ENCODE measurements at places on chromosomes 11 and 22. TPM values are rescaled to one million over a fixed set of nuclear protein-coding genes. Genes with fewer than 3 reads are reported as not detected.

Gene SCGB1D2
- polyA plus RNA-seq = not detected

Gene OSM
- polyA plus RNA-seq = 1.3 TPM

Gene TMEM45B
- 2.5 TPM for polyA plus RNA-seq

Gene ADAMTS8
- 5.1 TPM for polyA plus RNA-seq

Gene MS4A8
- 18.1 TPM for polyA plus RNA-seq

Gene LRRC4C
- polyA plus RNA-seq = 5.1 TPM

Gene GRK3
- polyA plus RNA-seq = 18.4 TPM

Gene RFPL1
- polyA plus RNA-seq = 0.20 TPM

Gene MPZL2
- 89.4 TPM for polyA plus RNA-seq

Gene APOA4
- polyA plus RNA-seq = not detected

Gene STT3A
- 210 TPM for polyA plus RNA-seq

Gene ELFN2
- 2.5 TPM for polyA plus RNA-seq

Gene APOBEC3F
- 11.2 TPM for polyA plus RNA-seq

Gene PATL1
- polyA plus RNA-seq = 45.0 TPM

- no peak for DNase-seq
Observed at GRCh38 chr22:35394011-35394312, 6.0 kb upstream of the MCM5 start.

GRCh38 chr11:130325691-130326090 lies 11.0 kb upstream of the ZBTB44 start:
- no peak for DNase-seq

DNA sequence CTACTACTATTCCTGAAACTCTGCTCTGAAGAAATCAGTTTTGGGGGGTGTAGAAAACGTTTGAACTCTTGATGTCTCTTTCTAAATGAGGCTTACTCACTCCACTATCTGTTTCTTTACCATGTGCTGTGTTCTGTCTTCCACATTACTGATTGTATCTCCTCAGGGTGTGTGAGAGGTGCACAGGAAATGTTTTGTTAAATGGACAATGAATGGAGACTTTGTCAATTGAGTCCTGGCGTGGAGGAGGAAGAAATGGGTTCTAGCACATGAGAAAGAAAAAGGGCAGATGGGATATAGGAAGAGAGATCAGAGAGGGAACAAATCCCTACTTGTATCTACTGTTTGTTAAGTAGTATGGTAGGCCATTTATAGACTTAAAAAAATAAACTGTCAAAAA lies 577.1 kb upstream of the CCDC90B start:
- DNase-seq = no peak

GRCh38 chr11:120273432-120273831 lies 33.5 kb downstream of the POU2F3 start:
- DNase-seq = no peak

GRCh38 chr11:8269636-8270035 lies 6.0 kb upstream of the LMO1 start:
- DNase-seq = no peak

GRCh38 chr11:66974724-66975404 lies at the start of gene C11orf86:
TSS of gene C11orf86 (plus strand) at chr11:66975304. CDS start at chr11:66975363, 59 bp downstream.
- DNase-seq = no peak

DNA sequence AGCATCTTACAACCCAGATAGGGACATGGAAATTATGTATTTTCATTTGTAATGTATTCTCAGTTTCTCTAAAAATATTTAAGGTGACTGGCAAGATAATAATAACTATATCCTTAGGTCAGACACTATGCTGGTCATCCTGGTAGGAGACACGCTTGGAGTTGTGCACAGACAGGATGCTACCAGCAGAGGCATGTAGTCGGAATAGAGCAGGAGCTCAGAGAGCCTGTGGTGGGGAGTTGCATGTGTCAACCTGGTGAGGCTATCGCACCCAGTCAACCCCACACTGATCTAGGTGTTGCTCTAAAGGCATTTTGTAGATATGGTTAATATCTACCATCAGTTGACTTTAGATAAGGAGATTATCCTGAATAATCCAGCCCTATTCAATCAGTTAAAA lies 318.5 kb downstream of the MIAT start:
- no peak for DNase-seq

DNA sequence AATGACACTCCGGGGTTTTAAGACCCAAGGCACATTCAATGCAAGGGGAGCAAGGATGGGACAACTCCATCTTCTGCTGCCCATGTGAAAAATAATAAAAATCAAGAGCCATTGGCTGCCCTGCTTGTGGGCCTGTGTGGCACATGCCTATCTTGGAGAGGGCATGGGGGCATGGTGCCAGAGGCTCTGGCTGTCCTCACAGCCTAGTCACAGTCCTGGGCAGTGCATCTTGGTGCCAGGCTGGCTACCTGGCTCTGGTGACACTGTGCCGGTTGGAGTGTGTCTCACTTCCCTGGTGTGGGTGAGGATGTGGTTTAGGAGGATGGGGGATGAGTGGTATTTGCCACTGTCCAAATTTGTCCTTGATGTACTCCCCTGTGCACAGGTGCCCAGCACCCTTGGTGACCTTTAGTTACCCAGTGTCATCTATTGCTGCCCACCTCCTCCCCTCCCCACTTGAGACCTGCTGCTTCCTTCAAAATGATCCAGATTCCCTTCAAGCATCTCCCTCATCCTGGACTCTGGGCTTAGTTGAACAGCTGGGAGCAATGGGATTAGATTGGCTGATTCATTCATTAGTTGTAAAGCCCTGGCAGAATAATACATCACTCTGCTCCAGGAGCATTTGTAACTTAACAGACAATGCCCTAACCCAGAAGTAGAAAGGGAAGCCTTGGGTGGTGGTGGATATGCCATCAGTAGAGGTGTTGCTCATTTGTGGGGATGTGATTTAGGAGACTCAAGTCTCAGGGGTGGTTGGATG lies 4.6 kb downstream of the TMEM86A start:
- no peak for DNase-seq

GRCh38 chr22:46934746-46935491 lies 172.5 kb downstream of the TBC1D22A start:
- DNase-seq = no peak

- no peak for DNase-seq
Observed at GRCh38 chr11:110428956-110429730, 605 bp upstream of the FDX1 start.

GRCh38 chr11:46601129-46601528 lies 7.3 kb upstream of the AMBRA1 start:
- DNase-seq = no peak

DNA sequence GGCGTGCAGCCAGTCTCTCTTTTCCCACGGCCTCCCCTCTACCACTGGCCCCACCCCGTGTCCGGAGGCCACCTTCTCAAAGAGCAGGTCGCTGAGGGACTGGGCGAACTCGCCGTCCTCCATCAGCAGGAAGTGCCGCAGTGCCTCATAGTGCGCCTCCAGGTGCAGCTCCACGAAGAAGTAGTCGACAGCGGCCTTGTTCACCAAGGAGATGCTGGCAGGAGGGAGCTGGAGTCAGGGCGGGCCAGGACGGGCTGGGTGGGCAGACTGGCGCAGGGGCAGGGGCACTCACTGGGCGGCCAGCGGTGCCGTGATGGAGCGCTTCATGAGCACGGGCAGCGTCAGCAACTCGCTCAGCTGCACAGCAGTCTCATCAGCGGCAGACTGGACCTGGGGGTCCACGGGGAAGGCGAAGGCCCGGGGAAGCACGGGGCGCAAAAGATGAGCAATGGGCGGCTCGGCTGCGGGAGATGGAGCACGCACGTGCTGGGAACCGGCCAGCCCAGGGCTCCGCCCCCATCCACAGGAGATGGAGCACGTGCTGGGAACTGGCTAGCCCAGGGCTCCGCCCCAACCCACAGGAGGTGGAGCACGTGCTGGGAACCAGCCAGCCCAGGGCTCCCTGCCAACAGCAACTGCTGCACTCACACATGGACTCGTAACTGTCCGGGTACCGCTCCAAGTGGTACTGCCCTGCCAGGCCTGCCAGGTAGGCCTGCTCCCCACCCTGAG lies 18.4 kb downstream of the SELENOO start:
- peak; percentile 90 for DNase-seq

- DNase-seq = no peak
Observed at GRCh38 chr22:47801541-47802245, 1039.2 kb downstream of the TBC1D22A start.

- DNase-seq = peak; percentile 83
Observed at GRCh38 chr11:66289548-66290329, 796 bp upstream of the YIF1A start.

- no peak for DNase-seq
Observed at GRCh38 chr11:65639623-65640482, 2.0 kb downstream of the SIPA1 start.

DNA sequence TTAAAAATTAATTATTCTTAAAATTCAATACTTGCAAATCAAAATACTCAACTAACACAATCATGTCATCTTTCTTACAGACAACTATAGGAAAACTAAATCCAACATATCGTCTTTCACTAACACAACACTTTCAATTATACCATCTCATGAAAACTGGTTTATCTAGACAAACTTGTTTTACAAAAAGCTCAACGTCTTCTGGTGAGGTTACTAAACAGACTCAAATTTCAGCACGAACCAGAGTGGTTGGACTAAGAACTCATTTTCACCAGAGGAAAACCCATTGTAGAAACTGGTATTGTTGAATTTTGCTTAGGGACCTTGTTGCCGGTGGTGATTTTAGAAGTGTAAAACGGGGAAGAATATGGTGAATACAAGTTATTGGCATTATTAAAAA lies 52.2 kb downstream of the NUP98 start:
- no peak for DNase-seq

Measured in left lung (tissue), 14 donors.